T-helper 17 cell (primary cell): ENCODE measurements at places on chromosomes 6 and 20. TPM values are rescaled to one million over a fixed set of nuclear protein-coding genes. Genes with fewer than 3 reads are reported as not detected.

DNA sequence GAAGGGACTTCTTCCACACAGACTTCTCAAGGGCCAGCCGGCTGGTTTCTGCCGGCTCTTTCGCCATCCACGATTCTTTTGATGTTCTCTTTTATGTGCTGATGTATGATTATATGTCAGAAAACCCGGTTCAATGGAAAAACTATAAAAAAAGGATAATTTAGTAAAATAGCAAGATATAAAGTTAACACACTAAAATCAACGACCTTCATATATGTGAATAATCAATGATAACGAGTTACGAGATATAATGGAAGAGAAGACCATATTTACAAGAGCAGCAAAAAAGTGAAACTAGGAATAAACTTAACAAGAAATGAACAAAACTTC, 540 bp upstream of the ZSCAN12 start:
- peaks cover 23% of the 10 kb centered on the region for H3K27me3 ChIP-seq
- peaks cover 10% of the 10 kb centered on the region for H3K36me3 ChIP-seq
- H3K4me3 ChIP-seq, result peak overlapping the region; percentile 90
- DNase-seq, result no peak
- H3K27ac ChIP-seq, result peak overlapping the region; percentile 90
- peaks cover 25% of the 10 kb centered on the region for H3K4me1 ChIP-seq

- peaks cover 14% of the 10 kb centered on the region for H3K27me3 ChIP-seq
- H3K4me1 ChIP-seq, result peaks cover 2% of the 10 kb centered on the region
These were observed 34.2 kb downstream of the TUBB2B start for GRCh38 chr6:3193102-3193849.

DNA sequence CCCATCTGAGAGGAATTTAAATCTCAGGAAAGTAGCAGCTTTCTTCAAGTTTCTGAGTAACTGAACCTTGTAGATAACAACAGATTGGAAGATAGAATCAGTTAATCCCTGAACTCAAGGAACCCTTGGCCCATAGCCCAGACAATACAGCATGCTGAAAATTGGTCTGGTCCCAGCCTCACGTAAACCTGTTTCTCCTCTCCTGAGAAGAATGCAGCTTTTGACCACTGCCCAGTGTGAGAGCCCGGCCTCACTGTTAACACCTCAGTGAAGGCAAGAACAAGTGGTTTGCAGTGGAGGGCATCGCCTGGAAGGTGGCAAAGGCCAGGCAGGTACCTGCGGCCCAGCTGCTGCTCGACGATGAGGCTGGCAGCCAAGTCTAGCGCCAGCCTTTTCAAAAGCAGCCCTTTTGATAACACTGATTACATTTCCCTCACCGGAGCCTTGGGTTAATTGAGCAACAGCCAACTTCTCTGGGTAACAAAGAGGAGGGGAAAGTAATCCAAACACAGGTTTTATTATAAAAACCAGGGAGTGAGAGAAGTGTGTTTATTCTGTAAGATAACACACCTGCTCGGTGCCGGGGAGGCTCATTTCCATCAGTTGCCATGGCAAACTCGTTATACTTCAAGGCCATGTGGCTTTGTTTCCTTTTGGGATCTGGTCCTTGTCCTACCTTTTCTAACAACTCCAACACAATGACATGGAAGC, 54.0 kb downstream of the TRAF3IP2 start:
- no peaks in the 10 kb centered on the region for H3K27me3 ChIP-seq
- H3K4me1 ChIP-seq, result peaks cover 3% of the 10 kb centered on the region
- no peaks in the 10 kb centered on the region for H3K36me3 ChIP-seq
- DNase-seq, result no peak
- no peak overlapping the region for H3K4me3 ChIP-seq

DNA sequence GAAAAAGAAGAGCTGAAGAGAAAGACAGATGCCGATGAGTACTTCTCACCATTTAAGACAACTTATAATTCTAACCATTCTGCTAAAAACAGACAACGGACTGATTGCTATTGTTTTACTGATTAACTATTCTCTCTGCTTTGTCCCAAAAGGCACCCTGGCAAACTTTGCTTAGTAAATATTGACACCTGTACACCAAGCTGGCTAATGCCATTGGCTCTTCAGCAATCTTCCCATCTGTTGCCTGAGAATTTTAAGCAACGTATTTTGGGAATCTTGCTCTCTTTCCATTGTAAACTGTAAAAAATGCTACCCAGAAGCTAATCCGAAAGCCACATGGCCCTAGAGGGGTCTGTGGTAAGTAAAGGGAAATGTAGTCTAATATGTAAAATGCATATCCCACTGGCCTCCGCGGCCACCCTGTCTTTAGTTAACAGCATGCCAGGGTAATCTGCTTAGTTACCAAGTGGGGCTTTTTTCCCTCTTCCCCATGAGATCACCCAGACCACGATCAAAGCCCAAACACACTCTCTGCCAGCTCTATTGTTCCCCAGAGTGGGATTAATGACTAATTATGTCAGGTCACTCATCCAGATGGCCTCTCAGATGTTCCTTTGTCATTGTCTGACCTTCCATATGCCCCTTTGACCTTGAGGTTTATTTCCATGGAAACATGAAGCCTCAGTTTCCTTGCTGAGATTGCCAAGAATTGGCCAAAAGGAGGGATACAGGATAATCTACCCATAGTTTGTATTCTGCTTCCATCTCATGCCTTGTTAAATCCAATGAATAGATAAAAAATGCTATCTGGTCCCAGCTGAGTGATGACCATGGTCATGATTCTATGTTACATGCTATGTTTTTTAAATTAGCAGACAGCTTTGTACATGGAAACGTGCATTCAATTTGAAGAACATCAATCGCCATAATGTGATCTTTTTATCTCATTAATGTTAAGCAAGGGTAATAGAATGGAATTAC, 216.4 kb upstream of the MCHR2 start:
- DNase-seq, result no peak
- H3K36me3 ChIP-seq, result no peaks in the 10 kb centered on the region
- no peaks in the 10 kb centered on the region for H3K4me1 ChIP-seq
- peaks cover 21% of the 10 kb centered on the region for H3K27me3 ChIP-seq
- no peak overlapping the region for H3K27ac ChIP-seq

DNA sequence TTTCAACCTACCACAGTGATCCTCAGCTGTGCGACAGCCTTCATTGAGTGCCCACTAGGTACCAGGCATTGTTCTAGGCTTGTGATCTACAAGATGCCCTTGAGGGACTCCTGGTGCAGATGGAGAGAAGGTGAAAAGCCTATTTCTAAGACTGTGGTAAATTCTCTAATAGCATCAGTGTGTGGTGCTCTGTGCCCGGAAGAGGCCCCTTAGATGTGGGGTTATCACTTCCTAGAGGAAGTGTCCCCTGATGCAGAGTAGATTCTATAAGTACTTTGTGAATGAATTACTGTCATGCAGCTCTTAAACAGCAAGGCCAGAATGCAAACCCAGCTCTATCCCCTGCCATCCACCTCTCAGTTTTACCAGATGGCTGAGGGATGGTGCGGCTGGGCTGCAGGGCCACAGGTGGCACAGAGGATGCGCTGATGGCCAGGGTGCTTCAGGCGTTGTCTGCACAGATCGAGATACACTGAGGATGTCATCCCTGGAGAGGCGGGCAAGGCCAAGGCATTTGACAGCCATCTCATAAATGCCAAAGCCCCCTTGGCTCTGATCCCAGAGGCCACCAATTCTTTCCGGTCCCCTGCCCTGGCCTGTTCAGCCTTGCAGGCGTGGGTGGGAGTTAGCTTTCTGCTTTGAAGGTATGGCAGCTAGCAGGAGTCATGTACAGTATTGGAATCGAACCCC, 96.7 kb downstream of the TOX2 start:
- peaks cover 35% of the 10 kb centered on the region for H3K27me3 ChIP-seq
- no peak for DNase-seq
- H3K36me3 ChIP-seq, result no peaks in the 10 kb centered on the region

- H3K27ac ChIP-seq, result peak overlapping the region; percentile 98
- H3K4me1 ChIP-seq, result peaks cover 26% of the 10 kb centered on the region
- no peaks in the 10 kb centered on the region for H3K27me3 ChIP-seq
- peak overlapping the region; percentile 96 for H3K4me3 ChIP-seq
- DNase-seq, result peak; percentile 65
- peaks cover 11% of the 10 kb centered on the region for H3K36me3 ChIP-seq
These were observed 620 bp downstream of the HIVEP1 start for GRCh38 chr6:12012558-12013306.

DNA sequence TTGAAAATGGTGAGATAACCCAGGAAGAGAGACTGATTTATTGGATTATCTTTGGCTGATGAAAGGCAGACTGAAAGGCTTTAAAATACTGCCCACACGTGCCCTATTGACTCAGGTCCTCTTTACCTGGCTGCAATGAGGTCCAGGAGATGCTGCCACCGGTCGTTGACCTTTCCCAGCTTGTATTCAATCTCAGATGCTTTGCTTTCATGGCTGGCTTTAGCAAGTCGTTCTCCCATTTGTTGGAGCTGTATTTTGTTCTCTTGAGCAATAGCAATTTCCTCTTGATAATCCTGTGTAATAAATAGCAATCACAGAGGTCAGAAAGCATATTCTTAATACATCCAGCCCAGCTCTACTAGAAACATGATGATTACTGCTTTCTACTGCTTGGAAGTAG, 368.8 kb downstream of the ESR1 start:
- no peak overlapping the region for H3K4me3 ChIP-seq
- peaks cover 15% of the 10 kb centered on the region for H3K36me3 ChIP-seq
- no peaks in the 10 kb centered on the region for H3K27me3 ChIP-seq
- peak overlapping the region; percentile 16 for H3K27ac ChIP-seq
- no peak for DNase-seq
- H3K4me1 ChIP-seq, result peaks cover 36% of the 10 kb centered on the region

DNA sequence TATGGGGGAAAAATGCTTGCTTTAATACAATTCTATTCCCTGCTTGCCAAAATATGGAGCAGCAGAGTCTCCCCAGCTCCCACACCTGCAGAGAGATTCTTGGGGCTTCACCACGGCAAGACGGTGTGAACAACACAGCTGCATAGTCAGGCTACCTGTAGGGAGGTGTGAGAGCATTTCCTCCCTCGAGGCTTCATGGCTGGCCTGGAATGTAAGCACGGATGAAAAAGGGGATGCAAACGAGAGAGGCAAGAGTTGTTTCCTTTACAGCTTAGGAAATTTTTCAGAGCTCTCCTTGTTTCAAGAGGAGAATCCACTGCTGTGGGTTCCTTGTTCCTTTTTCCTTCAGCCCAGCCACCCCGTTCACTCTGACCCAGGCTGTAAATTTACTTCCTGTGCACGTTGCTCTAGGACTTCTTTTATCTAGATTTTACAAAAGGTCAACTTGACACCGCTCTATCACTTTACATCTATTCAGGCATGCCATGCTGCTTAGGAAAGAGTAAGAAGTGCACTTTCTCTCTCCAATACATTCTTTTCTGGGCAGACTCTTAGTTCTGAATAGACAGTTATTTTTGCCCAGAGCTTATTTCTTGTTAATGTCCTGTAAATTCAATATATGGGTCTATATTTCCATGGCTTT, 197.1 kb downstream of the KHDC1L start:
- H3K4me3 ChIP-seq, result no peak overlapping the region
- H3K27ac ChIP-seq, result no peak overlapping the region
- H3K27me3 ChIP-seq, result peaks cover 8% of the 10 kb centered on the region
- H3K4me1 ChIP-seq, result no peaks in the 10 kb centered on the region
- no peak for DNase-seq

DNA sequence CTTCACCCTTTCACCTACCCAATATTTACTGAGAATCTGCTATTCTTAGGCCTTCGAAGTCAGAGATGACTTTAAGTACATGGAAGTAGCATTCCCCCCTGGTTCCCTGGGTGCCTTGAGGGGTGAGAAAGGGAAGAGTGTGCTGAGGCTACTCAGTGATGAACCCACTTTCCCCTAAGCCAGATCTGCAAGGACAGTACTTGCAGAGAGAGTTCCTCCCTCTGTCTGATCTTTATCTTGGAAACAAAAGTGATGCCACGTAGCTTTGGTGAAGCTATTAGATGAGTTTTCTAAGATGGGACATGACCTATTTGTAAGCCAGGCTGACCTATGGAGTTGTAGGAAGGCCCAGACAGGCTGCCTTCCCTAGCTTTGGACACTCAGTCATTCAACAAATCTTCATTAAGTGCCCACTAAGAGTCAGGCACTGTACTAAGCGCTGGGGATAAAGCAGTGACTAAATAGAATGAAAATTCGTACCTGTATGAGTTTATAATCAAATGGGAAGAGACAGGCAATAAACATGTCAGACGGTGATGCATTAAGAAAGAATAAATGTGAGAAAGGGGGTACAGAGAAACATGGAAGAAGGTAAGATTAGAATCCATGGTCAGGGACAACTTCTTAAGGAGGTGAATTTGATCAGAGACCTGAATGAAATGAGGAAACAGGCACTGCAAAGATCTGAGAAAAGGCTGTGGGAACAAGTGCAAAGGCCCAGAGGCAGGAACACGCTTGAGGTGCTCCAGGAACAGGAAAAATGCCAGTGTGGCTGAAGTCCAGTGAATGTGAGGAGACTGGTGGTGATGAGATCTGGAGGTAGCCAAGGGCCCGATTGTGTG, 42.2 kb downstream of the BCL2L1 start:
- no peaks in the 10 kb centered on the region for H3K27me3 ChIP-seq
- peak overlapping the region; percentile 99 for H3K27ac ChIP-seq
- peaks cover 78% of the 10 kb centered on the region for H3K4me1 ChIP-seq
- H3K36me3 ChIP-seq, result peaks cover 11% of the 10 kb centered on the region

- H3K4me3 ChIP-seq, result no peak overlapping the region
- H3K27ac ChIP-seq, result no peak overlapping the region
- H3K27me3 ChIP-seq, result no peaks in the 10 kb centered on the region
- peaks cover 4% of the 10 kb centered on the region for H3K36me3 ChIP-seq
These were observed 8.1 kb upstream of the MBOAT1 start for GRCh38 chr6:20220359-20220758.

DNA sequence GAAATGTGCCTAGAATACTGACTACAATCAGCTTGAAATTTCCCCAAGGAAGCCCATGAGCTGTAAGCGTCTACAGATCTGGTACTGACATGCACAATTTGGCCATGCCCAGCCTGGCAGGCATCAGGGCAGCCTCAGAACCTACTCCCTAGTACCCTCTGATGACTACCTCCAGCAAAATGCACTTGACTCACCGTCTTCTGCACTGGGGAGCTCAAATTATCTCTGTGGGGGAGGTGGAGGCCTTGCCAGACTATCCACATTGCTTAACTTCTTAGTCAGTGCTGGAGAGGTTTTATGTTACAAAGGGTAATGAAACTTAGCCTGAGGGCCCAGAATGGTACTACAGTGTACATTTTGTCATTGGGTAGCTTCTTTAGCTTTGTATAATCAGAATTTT, 126.0 kb upstream of the ADGRF1 start:
- no peak overlapping the region for H3K4me3 ChIP-seq
- peaks cover 8% of the 10 kb centered on the region for H3K27me3 ChIP-seq
- H3K4me1 ChIP-seq, result no peaks in the 10 kb centered on the region
- no peak overlapping the region for H3K27ac ChIP-seq
- H3K36me3 ChIP-seq, result no peaks in the 10 kb centered on the region
- DNase-seq, result no peak

- DNase-seq, result no peak
- peaks cover 6% of the 10 kb centered on the region for H3K4me1 ChIP-seq
- peaks cover 70% of the 10 kb centered on the region for H3K27me3 ChIP-seq
- peaks cover 2% of the 10 kb centered on the region for H3K36me3 ChIP-seq
These were observed 64.2 kb downstream of the LAMA4 start for GRCh38 chr6:112190164-112190563.

DNA sequence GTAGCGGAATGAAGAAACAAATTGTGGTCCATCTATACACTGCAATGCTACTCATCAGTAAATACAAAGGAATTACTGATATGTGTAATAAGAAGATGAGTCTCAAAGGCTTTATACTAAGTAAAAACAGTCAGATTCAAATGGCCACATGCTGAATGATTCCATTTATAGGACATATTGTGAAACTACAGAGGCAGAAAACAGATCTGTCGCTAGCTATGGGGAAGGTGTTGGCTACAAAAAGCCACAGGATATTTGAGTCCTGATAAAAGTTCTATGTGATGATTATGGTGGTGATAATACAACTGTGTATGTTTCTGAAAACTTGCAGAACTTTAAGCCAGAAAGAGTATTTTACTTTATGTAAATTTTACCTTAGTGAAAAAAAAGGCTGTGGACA, 313.2 kb downstream of the HDGFL1 start:
- no peak overlapping the region for H3K27ac ChIP-seq
- H3K4me1 ChIP-seq, result no peaks in the 10 kb centered on the region
- H3K27me3 ChIP-seq, result no peaks in the 10 kb centered on the region

Gene HLA-DOA
- total RNA-seq, result 5.1 TPM

Gene COL11A2
- total RNA-seq, result 0.52 TPM
